Activated CD4-positive, alpha-beta memory T cell treated with anti-CD3 and anti-CD28 coated beads, Interleukin-2, amount 10 ng/mL, durations not matched to agents 7 days and 5 days (primary cell): ENCODE measurements at places on chromosomes 2 and 18. TPM values are rescaled to one million over a fixed set of nuclear protein-coding genes. Genes with fewer than 3 reads are reported as not detected.

- H3K27ac ChIP-seq: no peak overlapping the region
- H3K36me3 ChIP-seq: no peaks in the 10 kb centered on the region
- H3K27me3 ChIP-seq: peaks cover 66% of the 10 kb centered on the region
- peaks cover 18% of the 10 kb centered on the region for H3K4me1 ChIP-seq
- H3K4me3 ChIP-seq: peak overlapping the region; percentile 65
Observed at GRCh38 chr2:158970241-158970751, 1.9 kb downstream of the TANC1 start.

GRCh38 chr2:61604433-61604832 is 66.3 kb upstream of the XPO1 start:
- no peak overlapping the region for H3K4me3 ChIP-seq
- no peaks in the 10 kb centered on the region for H3K36me3 ChIP-seq
- DNase-seq: no peak

The PECR gene
- total RNA-seq: 32.5 TPM

The NTSR2 gene
- total RNA-seq: not detected

The ST6GAL2 gene
- total RNA-seq: not detected

The CROCC2 gene
- not detected for total RNA-seq

- peaks cover 6% of the 10 kb centered on the region for H3K27me3 ChIP-seq
- H3K36me3 ChIP-seq: no peaks in the 10 kb centered on the region
- no peak overlapping the region for H3K27ac ChIP-seq
- no peak overlapping the region for H3K4me3 ChIP-seq
- DNase-seq: no peak
- no peaks in the 10 kb centered on the region for H3K4me1 ChIP-seq
Observed at GRCh38 chr2:44766220-44766619, 175.3 kb upstream of the SIX3 start.

DNA sequence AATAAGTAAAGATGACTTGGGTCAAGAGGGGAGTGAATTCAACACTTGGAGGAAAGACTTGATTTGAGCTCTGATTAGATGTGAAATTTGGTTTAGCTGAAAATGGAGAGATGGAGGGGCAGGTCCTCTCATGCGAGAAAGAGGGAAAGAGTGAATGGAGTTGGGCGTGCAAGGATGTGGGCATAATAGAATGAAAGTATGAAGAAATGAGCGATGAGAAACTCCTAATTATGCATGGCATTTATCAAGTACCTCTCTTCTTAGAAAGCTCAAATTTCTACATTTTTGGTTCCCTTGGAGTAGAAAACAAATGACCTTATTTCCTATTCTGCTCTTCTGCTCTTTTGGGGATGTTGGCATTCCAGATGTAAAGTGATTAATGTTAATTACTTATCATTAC is 161.5 kb downstream of the PHLPP1 start:
- H3K27ac ChIP-seq: no peak overlapping the region
- H3K4me3 ChIP-seq: no peak overlapping the region
- no peaks in the 10 kb centered on the region for H3K27me3 ChIP-seq
- peaks cover 19% of the 10 kb centered on the region for H3K4me1 ChIP-seq
- DNase-seq: no peak
- peaks cover 1% of the 10 kb centered on the region for H3K36me3 ChIP-seq

The GKN2 gene
- not detected for total RNA-seq

DNA sequence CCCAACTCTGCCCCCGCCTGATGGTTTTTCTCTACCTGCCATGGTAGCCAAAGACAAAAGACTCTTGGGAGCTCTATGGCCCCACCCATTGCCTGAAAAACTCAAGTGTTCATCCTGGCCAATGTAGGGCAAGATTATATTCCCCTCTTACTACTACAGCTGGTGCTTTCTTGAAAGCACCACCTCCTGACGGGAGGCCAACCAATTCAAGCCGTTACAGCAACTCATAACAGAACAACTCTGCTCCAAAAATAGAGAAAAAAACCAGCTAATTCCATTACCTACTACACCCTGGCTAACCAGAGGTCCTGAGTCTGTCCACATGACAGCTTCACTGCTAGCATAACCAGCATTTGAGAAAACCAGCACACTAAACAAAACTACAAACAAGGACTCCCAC is 127.5 kb upstream of the GAREM1 start:
- H3K36me3 ChIP-seq: no peaks in the 10 kb centered on the region
- H3K27me3 ChIP-seq: no peaks in the 10 kb centered on the region
- no peaks in the 10 kb centered on the region for H3K4me1 ChIP-seq
- H3K27ac ChIP-seq: no peak overlapping the region
